GM13976 (cell line): ENCODE measurements at places on chromosomes 4 and X.

- DNase-seq, result no peak
Measured at GRCh38 chrX:45711231-45711630, 510.6 kb upstream of the DIPK2B start.

DNA sequence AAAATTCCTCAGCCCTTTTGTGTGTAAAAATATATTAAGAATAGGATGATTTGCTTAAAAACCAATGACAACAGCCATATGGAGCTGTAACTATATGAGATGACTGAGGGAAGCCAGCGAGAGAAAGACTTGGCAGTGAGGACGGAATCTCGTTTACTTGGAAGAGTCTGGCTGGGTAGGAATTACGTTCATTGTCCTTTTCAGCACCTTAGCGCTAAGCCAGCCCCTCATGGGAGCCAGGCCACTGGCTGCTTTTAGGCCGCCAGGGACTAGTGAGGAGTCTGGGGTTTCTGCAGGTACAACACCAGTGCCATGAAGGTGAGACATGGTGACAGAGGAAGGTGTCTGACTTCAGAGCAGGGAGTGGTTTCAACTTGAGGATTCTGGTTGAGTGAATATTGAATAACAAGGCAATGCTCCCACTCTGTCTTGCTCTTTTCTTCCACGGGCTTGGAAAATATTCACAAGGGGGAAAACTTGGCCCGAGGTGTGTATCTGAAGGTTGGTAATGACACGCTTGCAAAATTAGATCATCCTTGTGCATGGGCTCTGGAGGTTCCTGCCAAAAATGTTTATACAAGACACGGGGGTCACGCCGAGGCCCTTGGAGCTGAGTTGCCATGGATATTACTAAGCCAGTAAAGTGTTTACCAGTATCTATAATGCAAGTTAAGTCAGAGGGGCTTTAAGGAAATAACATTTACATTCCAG is 17.4 kb downstream of the KLF3 start:
- no peak for DNase-seq

DNA sequence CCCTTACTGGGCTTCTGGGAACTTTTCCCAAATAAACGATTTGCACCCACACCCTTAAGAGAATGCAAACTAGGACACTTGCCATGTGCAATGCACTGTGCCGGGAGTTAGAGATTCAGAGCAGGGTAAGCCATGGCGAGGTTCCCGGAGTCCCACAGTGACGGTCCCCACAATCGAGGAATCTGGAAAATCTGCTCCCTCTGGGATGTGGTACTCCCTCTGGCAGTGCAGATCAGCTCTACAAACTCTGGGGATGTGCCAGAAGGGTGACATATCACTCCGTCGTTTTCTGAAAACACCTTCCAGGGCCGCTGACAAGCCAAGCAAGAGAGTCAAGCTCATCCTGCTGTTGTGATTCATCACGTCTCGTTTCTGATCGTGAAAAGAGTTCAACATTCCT is 537.5 kb downstream of the BCOR start:
- DNase-seq, result no peak

DNA sequence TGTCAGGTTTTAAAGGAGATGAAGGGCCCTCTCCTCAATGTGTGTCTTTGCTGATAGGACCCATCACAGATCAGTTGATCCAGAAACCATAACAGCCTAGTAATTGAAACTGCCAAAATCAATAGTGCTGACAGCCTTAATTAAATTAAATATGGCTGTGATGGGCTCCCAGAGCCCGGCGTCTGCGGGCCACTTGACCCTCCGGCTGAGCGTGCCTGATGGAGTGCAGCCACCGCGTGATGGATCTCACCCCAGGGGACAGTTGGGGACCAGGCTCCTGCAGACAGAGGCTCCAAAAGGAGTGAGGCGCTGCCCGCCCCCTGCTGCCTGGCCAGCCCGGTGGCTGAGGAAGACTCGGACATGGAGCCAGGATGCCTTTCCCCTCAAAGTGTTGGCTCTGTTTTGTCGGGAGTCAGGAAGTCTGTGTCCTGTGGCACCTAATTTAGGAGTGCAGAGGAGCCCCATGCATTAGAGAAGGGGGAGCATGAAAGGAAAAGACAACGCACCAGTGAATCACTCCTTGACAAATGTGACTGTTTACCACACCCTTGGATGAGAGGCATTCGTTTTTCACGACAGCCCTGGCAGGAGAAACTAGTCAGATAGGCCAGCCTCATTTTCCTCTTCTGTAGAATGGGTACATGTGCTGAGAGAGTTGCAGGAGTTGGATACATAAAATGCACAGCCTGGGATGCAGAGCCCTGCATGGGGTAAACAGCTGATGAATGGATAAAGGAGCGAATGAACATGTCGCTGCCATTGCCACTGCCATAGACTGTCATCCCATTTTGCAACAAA is 40.9 kb upstream of the MSX1 start:
- no peak for DNase-seq

DNA sequence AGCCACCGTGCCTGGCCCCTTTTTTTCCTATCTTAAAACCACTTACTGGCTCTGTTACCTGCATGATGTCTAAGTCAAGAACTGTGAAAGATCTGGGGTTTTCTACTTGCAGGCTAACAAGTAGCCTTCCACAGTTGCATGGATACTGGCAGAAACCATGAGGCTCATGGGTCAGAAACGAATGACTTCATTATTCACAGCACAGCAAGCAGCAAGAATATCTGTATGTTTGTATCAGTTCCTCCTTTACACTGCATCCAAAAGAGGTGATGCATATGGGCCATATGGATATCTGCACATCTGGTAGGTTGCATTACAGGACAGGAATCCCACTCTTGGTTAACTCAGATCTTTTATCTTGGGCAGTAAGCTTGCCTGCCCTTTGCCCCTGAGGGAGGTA is 154.9 kb upstream of the NUDT6 start:
- no peak for DNase-seq

DNA sequence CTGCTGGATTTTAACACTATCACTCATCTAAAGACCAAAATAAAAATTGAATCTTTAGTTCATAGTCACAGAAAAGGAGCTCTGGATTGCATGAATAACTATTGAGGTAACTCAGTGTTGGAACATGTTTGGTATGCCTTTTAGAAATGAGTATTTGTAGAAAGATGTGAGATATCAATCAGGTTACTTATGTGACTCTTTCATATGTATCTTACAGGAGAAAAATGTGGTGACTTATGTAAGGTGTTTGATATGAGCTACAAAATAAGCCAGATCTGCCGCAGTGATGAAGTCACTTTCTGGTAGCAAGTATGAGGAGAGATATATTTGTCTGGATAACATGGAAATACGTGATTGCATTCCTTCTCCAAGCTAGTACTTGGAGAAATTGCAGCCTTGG is 1653.3 kb upstream of the PCDH7 start:
- no peak for DNase-seq

GRCh38 chr4:106914223-106914622 is 121.9 kb downstream of the DKK2 start:
- DNase-seq, result no peak

GRCh38 chrX:8042304-8042703 is 115.1 kb upstream of the PNPLA4 start:
- DNase-seq, result no peak
